Esophagus squamous epithelium (tissue), 5 donors: ENCODE measurements at places on chromosomes 12 and 14.
A peak's percentile ranks its signal among the peaks of the same experiment; 100 is the strongest.

DNA sequence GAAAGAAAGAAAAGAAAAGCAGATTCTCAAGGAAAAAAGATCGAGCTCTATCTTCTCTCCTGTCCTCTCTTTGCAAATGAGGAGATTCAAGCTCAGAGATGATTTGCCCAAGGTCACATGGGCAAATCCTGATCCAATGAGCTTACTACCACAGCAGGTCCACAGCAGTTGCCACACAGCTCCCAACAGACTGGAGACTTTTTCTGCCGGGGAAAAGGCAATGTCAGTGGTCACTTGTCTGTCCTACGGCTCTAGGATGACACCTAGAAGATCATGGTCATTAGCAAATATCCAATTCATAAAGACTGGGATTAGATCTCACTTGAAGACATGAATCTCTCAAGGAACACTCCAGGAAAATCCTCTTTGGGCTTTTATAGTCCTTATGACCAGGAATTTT is 58.8 kb downstream of the TTC7B start:
- no peaks in the 10 kb centered on the region for H3K36me3 ChIP-seq
- peak overlapping the region; percentile 80 for H3K27ac ChIP-seq
- DNase-seq, result no peak
- no peaks in the 10 kb centered on the region for H3K27me3 ChIP-seq
- peaks cover 13% of the 10 kb centered on the region for H3K4me1 ChIP-seq
- H3K4me3 ChIP-seq, result no peak overlapping the region

DNA sequence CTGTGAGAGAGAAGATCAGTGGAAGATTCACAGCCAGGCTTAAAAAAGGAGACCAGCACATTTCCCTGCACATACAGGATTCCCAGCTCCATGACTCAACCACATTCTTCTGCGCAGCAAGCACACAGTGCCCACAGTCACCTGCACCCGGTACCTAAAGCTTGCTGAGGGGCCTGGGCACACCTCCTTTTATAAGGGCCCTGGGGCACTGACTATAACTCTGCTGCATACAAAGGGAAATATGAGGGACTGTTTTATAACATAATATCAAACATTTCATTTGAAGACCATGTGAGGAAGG is 322.9 kb downstream of the DAD1 start:
- no peak for DNase-seq
- peaks cover 8% of the 10 kb centered on the region for H3K4me1 ChIP-seq
- no peak overlapping the region for H3K27ac ChIP-seq
- H3K36me3 ChIP-seq, result no peaks in the 10 kb centered on the region

DNA sequence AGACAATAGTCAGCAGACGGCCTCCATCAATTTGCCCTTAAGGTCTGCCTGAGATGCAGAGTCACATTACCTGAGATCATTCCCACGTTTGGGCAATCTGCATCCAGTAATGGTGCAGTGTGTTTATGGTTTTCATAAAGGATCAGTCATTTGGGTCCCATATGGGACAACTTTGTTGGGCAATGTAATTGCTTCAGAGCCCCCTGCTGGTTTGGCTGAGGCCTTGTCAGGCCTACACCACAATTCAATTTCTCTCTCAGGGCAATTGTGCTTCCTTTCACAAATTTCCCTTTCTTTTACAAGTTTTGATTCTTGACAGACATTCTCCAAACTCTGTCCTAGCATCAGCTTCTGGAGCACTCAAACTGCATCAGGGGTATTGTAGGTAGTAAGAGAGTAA is 191.2 kb upstream of the SSTR1 start:
- no peaks in the 10 kb centered on the region for H3K4me1 ChIP-seq
- H3K27ac ChIP-seq, result no peak overlapping the region
- no peak overlapping the region for H3K4me3 ChIP-seq
- no peak for DNase-seq
- no peaks in the 10 kb centered on the region for H3K27me3 ChIP-seq

DNA sequence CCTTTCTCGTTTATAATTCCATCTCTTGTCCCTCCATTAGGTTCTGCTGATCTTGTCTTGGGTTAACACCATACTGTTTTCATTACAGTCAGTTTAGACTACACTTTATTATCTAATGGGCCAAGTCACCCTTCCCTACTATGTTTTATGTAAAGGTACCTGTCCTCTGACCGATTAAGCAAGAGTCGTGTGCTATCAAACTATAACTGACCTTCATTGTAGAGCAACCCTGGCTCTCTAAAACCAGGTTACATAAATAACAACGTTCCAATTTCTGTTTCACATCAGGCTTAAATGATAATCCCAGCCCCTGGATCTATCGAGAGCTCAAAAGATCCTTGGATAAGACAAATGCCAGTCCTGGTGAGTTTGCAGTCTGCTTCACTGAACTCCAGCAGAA is 16.7 kb downstream of the OAS2 start:
- no peak overlapping the region for H3K27ac ChIP-seq
- H3K4me1 ChIP-seq, result no peaks in the 10 kb centered on the region
- no peaks in the 10 kb centered on the region for H3K27me3 ChIP-seq
- DNase-seq, result no peak
- H3K36me3 ChIP-seq, result peaks cover 18% of the 10 kb centered on the region

- H3K4me3 ChIP-seq, result no peak overlapping the region
- no peaks in the 10 kb centered on the region for H3K27me3 ChIP-seq
- no peak overlapping the region for H3K27ac ChIP-seq
- DNase-seq, result no peak
Measured at GRCh38 chr12:52439845-52440244, 5.7 kb upstream of the KRT75 start.

DNA sequence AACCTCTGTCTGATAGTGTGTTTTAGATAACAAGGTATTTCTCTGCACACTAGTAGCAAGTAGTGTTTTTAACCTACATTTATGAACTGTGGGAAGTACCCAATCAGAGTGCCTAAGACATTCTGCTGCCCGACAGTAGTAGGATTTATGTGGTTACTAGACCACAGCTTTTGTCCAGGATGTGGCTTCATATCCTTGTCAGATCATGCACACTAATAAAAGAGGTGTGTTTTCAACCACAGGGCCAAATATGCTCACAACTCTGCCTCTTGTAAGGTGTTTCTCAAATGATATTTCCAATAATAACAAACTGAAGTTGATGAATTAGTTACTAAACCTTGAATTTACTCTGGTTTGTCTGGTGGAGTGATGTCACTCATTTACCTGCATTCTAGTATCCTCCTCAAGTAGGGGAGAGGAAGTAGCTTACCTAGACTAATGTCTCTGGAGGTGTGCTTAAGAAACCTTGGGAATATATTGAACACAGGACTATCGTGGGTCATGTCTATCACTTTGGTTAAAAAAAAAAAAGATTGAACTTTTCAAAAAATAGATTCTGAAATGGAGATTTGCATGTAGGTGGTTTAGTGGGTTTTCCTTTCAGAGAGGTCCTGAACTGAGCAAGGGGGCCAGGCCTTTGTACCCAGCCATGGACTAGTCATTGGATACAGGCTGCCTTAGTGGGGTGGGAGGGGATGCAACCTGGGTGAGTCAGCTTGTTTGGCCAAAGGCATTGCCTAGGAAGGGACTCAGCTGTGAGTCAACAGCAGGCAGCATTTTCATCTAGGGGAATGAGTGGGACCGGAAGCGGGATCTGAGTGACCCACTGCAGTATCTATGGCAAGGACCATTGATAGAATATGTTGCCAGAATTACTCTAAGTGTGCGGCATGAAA is 14.1 kb downstream of the FBXW8 start:
- peaks cover 36% of the 10 kb centered on the region for H3K4me1 ChIP-seq
- no peaks in the 10 kb centered on the region for H3K36me3 ChIP-seq
- no peak for DNase-seq
- no peaks in the 10 kb centered on the region for H3K27me3 ChIP-seq

DNA sequence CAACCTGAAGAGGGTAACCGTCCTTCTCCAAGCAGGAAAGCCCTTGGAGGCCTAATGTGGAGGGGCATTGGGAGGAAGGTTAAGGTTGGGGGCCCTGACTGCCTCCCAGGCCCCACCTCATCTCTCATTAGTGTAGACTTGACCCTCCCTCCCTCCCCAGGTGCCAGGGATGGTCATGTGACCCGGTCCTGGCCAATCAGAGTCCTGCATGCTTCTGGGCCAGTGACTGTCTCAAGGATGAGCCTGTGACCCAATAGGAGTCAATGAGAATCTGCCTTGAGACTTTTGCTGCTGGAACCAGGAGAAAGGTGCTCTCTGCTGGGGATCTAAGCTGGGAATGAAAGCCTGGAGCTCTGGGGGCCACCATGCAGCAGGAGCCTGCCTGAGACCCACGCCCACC is 70.8 kb downstream of the NCOR2 start:
- H3K27me3 ChIP-seq, result no peaks in the 10 kb centered on the region
- no peak overlapping the region for H3K4me3 ChIP-seq
- peaks cover 11% of the 10 kb centered on the region for H3K36me3 ChIP-seq
- no peak overlapping the region for H3K27ac ChIP-seq
- H3K4me1 ChIP-seq, result peaks cover 45% of the 10 kb centered on the region
- no peak for DNase-seq

GRCh38 chr12:27906127-27906500 is 66.4 kb downstream of the PTHLH start:
- no peaks in the 10 kb centered on the region for H3K4me1 ChIP-seq
- H3K27ac ChIP-seq, result no peak overlapping the region
- no peak for DNase-seq
- no peaks in the 10 kb centered on the region for H3K27me3 ChIP-seq

DNA sequence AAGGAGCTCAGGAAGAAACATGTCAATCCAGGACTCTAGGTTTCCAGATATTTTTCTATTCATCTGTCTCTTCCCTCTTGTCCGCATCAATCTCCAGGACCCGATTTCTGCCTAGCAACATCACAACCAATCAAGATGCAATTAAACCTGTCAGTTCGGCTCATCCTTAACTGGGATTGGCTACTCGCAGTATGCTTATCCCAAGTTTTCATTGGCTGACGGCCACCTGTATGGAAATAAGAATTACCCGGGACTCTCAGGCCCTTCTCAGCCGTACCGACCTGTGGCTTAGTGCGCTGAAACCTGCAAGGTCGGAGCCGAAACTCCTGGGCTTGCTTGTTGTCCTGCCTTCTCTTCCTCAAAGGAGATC is 20.4 kb upstream of the ATP5MC2 start:
- no peak overlapping the region for H3K27ac ChIP-seq
- peaks cover 8% of the 10 kb centered on the region for H3K27me3 ChIP-seq
- peaks cover 29% of the 10 kb centered on the region for H3K4me1 ChIP-seq
- H3K36me3 ChIP-seq, result no peaks in the 10 kb centered on the region
- H3K4me3 ChIP-seq, result peak overlapping the region; percentile 38
- DNase-seq, result no peak

DNA sequence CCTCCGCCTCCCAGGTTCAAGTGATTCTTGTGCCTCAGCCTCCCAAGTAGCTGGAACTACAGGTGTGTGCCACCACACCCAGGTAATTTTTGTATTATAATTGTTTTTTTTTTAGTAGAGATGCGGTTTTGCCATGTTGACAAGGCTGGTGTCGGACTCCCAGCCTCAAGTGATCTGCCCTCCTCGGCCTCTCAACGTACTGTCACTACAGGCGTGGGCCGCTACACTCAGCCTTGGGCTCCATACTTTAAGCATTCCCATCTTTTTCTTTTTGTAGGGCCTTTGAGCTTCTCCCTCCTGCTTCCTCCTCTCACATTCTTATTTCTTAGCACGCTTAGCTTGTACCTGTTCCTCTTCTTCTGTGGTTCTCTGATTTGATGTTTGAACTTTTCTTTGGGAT is 62.8 kb downstream of the SERPINA3 start:
- no peaks in the 10 kb centered on the region for H3K27me3 ChIP-seq
- no peaks in the 10 kb centered on the region for H3K4me1 ChIP-seq
- DNase-seq, result no peak
- H3K27ac ChIP-seq, result no peak overlapping the region
